ENCODE measurements at places on chromosomes 7 and 10.

DNA sequence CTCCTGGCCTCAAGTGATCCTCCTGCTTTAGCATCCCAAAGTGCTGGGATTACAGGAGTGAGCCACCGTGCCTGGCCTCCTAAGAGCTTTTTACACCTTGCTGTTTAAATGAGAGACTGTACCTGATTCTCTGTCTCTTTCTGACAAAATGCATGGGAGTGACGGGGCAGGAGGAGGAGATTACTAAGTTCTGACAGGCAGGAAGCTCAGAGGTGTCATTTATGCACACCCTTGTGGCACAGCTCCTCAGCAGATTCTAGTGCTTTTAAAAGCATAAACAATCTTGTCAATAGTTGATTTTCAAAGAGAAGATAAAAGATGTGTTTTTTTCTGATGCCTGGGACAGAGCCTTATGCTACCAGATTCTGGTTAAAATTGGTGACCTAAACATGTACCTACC is 39.7 kb upstream of the STEAP4 start:
- DNase-seq: no peak

DNA sequence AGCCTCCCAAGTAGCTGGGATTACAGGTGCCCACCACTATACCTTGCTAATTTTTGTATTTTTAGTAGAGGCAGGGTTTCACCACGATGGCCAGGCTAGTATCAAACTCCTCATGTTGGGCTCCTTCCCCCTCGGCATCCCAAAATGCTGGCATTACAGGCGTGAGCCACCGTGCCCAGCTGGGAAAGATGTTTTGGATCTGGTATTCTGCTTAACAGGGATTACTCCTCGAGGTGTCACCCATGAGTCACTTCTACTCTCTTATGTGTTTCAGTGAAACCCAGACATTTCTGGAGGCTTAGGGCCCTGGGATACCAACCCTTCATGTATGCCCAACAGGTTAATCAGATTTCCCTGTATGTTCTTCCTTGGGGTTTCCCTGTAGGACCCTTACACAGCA is 11.8 kb upstream of the OPN4 start:
- no peak for DNase-seq

DNA sequence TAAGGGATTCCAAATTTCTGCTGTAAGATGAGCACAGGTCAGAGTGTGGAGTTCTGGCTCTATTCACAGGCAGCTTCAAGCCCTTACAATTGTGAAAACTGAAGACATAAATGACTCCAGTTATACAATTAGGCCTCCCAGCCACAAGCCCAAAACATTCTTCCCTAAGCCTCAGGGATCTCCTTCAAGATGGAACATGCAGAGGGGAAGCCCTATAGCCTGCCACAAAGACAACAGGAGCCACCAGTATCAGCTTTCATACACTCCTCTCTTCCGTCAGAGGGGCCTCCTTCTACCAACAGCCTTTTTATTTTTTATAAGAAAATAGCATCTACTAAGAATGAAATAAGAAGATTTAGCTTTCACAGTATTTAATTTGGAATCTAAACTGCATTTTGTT is 46.5 kb downstream of the DLD start:
- DNase-seq: no peak

- no peak for DNase-seq
Observed at GRCh38 chr7:4210821-4211220, 471.3 kb upstream of the FOXK1 start.

- no peak for DNase-seq
Observed at GRCh38 chr10:42623929-42624328, 14.4 kb downstream of the ZNF33B start.

DNA sequence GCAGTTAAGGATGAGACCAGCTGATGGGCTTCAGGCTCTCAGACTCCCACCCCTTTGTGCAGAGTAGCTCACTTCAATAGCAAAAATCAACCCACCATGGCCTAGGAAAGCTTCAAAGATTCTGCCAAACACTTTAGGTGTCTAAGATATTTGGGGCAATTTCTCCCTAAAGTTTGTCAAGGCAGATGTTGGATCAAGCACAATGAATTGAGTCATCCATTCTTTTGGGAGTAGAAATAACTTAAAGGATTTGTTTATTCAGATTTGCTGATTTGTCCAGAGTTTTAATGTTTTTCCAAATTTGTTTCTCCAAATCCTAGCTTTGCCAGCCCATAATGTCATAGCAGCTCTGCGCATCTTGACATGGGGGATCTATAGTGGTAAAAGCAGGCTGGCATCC is 855.1 kb downstream of the LRMDA start:
- DNase-seq: no peak

DNA sequence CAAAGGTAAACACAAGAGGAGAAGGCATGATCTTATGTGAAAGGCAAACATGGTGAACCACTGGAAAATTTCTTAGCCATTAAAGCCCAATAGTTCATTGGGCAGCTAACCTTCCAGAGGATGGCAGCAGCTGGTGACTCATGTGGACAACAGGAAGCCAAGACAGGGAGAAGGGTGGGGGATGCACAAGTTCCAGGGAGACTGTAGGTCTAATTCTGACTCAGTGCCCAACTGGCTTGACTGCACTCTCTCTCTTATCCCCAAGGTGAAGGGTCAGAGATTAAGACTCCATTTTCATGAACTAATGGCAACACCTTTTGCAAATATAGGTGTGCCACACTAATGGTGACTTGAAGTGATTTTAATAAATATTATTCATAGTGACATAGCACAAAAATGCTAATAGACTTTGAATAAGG is 47.9 kb upstream of the SLC35B4 start:
- DNase-seq: no peak

GRCh38 chr7:149714081-149714909 is 59.1 kb downstream of the ZNF467 start:
- DNase-seq: peak; percentile 96

- DNase-seq: no peak
Observed at GRCh38 chr10:30928742-30929141, 102.9 kb downstream of the ZNF438 start.
